ENCODE measurements at places on chromosomes 4 and X. TPM values are rescaled to one million over a fixed set of nuclear protein-coding genes. Genes with fewer than 3 reads are reported as not detected.

DNA sequence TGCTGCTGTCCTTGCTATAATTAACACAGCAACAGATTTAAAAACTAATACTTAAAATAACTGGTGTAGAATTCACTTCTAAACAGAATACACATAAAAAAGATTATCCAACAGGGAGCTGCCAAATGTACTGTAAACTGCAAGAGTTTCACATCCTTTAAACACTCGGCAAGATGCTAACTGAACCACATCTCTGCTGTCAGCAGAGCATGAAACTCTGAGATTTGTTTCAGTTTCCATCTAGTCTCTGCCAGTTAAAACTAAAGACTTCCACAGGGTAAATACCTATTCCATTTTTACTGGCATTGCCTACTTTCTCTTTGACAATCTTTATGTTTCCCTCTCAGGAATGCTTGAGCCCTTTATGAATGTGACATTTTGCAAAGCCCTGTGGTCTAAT, 127.7 kb downstream of the SLC7A11 start:
- no peak for DNase-seq

DNA sequence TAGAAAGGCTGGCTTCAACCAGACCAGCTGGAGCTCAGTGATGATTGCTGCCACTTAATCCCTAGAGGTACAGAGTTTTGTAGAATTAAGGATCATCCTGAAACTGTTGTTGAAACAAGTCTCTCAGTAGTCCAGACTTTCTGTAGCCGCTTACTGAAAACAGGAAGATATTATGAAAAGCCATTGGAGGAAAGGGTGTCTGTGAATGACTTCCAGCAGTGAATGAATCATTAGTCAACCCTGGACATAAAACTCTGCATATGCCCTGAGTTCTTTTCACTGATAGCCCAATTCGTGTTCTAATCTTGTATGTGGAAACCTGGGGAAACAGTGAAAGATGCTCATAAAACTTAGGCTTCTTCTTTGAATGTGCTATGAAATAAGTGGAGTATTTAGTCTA, 14.8 kb downstream of the HOPX start:
- DNase-seq, result no peak

GRCh38 chrX:75673468-75673867, 111.6 kb downstream of the MAGEE2 start:
- no peak for DNase-seq

EPGN gene
- total RNA-seq, result 0.23 TPM

DNA sequence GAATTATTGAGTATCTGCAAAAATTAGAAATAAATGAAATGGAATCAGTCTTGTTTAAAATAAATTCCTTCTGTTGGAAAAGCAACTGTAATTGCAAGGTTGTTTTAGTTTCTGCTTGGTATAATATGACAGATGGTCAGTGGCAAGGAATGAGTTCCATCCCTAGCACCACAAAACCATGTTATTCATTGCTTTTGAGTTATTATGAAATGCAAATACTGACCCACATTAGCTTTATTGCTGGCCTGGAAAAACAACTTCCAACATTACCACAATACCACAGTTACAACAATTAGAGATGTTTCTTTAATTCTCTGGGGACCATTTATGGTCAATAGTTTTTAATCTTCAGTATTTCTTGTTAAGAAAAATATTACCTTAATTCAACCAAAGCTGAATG, 194.4 kb downstream of the TMA16 start:
- no peak for DNase-seq

- no peak for DNase-seq
Observed at GRCh38 chr4:123976285-123976684, 579.7 kb downstream of the SPRY1 start.

DNA sequence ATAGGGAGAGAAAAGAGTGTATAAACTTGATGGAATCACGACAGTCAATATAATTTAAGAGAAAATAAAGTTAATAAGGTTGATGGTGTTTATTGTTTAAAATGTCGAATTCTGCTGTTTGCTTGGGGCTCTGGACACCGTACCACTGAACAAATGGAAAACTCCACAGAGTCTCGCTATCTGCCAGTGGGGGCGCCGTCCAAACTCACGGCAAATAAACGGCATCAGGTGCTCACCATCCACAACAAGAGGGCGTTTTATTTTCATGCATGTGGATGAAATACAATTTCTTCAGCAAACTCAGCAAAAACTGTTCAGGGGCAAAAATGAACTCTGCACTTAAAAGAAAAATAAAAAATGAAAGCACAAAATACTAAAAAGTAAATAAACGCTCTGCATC, 46.6 kb upstream of the FAM47C start:
- DNase-seq, result no peak

ARHGAP24 gene
- 69.2 TPM for total RNA-seq

- no peak for DNase-seq
Observed at GRCh38 chrX:152074163-152074562, 64.2 kb downstream of the MAGEA10 start.

TLL1 gene
- 10.8 TPM for total RNA-seq

PAGE4 gene
- total RNA-seq, result not detected

ENPEP gene
- total RNA-seq, result 0.99 TPM

- DNase-seq, result no peak
Observed at GRCh38 chr4:56038487-56039162, 89.9 kb downstream of the CEP135 start.

RADX gene
- total RNA-seq, result not detected

TMEM154 gene
- total RNA-seq, result 8.6 TPM

DNA sequence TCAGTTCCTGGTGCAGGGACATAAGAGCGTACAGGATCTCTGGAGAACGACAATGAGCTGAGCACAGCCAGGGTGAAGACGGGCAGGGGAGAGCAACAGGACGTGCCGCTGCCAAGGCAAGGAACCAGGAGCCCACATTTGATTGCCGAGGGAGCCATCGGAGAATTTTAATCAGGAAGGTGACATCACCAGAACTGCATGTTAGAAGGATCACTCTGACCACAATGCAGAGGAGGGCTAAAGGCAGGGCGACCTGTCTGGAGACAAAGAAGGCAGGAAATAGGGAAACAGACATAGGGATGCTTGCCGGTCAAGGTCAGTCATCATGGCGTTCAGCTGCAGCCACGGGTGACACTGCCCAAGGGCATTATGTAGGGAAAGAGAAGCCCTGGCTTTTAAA, 81.4 kb downstream of the RBM47 start:
- no peak for DNase-seq

USP17L10 gene
- not detected for total RNA-seq

- no peak for DNase-seq
Observed at GRCh38 chr4:112767386-112767785, 130.4 kb downstream of the LARP7 start.

ITGB1BP2 gene
- 2.1 TPM for total RNA-seq

- DNase-seq, result no peak
Observed at GRCh38 chr4:52837716-52838558, 24.2 kb upstream of the RASL11B start.

- DNase-seq, result no peak
Observed at GRCh38 chr4:6287017-6287788, 17.6 kb downstream of the WFS1 start.

DNA sequence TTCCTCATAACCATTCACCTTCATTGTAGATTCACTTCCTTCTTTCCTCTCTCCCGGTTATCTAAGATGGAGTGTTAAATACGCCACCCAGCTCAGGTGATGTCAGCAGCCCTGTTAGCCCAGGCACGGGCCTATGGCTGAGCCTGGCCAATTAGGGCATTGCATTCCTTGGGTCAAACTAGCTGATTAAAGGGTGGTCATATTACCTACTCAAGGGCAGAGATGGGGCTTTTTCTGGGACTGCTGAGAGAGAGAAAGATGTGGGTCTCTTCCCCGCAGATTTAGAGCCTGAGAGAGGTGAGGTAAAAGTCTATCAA, 39.9 kb upstream of the AFAP1 start:
- DNase-seq, result no peak
